NCI-H2029 treated with DMSO at 0.1 percent for 48 hours (cell line): ENCODE measurements at places on chromosomes 1 and 21.

DNA sequence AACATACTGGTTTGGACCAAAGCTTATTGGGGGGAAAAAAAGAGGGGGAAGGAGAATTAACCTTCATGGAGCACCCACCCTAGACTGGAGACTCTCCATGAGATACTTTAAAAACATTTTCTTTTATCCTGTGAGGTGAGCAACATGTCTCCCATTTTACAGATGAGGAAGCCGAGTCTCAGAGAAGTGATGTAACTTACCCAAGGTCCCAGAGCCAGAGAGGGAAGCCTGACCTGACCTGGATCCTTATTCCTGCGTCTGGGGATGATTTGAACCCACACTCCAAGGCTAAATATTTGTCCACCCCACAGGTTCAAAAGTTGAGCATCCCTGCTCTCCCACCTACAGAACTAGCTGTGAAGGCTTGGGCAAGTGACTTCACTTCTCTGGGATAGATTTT, 137.9 kb upstream of the JUN start:
- DNase-seq = no peak

GRCh38 chr1:200483491-200484143, 73.8 kb upstream of the ZNF281 start:
- no peak for DNase-seq

GRCh38 chr1:225928186-225929175, 4.4 kb upstream of the PYCR2 start:
- no peak for DNase-seq

GRCh38 chr1:26579681-26580111, 50.1 kb downstream of the RPS6KA1 start:
- no peak for DNase-seq

GRCh38 chr1:147919896-147920295, 8.3 kb upstream of the GPR89B start:
- no peak for DNase-seq
